ENCODE measurements at places on chromosomes 16 and 17.

- no peak for DNase-seq
Observed at GRCh38 chr17:44193326-44194084, 6.2 kb downstream of the ATXN7L3 start.

GRCh38 chr16:24944206-24944605 lies 71.0 kb downstream of the ARHGAP17 start:
- DNase-seq, result no peak

DNA sequence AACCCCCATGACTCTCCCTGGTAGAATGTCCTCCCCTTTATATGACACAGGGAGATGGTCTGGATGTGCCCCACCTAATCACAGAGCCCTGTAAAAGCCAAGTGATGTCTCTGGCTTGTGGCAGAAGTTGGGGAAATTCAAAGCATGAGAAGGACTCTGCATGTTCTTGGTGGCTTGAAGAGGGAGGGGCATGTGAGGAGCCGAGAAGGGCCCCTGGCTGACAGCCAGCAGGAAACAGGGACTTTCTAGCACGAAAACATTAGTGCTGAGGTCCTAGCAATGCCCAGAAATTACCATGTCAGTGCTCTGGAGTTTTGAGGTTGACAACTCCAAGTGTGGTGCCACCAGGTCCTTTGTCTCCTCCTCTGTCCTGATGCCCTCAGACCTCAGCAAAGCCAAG lies 75.9 kb downstream of the USP22 start:
- DNase-seq, result no peak

DNA sequence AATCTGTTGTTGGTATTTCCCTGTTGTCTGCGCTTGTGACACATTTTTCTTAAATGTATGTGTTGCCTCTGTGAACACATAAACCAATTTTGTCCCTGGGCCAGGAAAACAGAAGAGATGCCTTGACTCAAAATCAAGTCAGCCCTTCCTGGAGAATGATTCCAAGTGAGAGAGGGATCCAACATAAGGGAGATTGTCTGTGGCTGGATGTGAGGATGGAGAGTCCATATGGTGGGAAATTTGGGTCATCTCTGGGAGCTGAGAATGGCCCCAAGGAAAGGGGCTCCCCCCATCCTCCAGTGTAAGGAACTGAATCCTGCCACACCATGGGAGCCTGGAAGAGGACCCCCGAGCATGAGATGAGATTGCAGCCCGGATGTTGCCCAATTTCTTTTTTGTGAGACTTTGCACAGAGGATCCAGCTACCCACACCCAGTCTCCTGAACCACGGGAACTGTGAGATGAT lies 13.5 kb downstream of the CRYM start:
- no peak for DNase-seq

DNA sequence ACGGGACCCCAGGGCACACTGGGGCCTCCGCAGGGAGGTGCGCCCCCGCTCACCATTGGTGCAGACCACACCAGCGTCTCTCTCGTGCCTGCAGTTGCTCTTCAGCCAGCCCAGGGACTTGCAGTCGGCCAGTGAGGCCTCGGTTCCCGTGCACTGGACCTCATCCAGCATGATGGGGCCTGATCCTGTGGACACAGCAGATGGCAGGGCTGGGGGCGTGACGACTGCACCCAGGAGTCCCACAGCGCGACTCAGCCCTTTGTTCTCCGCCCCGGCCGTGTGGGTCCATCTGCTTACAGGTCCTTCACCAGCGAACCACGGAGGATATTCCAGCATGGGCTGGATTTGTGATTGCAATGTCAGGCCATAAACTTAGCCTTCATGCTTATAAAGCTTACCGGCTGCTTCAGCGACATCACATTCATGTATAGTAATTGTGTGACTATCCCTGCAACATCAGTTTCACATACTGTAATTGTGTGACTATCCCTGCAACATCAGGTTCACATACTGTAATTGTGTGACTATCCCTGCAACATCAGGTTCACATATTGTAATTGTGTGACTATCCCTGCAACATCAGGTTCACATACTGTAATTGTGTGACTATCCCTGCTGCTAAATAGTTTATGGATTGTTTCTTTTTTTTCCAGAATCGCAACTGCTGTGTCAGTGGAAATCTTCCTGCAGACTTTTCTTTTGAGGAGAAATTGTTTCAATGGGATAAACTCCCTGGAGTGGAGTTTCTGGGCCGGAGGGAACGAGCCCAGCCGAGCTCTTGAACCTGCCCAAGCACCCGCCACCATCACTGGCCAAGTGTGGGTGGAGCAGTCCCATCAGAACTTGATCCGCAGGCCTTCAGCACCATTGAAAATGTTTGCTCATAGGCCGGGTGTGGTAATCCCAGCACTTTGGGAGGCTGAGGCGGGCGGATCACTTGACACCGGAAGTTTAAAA lies 4.8 kb downstream of the LGALS3BP start:
- no peak for DNase-seq

DNA sequence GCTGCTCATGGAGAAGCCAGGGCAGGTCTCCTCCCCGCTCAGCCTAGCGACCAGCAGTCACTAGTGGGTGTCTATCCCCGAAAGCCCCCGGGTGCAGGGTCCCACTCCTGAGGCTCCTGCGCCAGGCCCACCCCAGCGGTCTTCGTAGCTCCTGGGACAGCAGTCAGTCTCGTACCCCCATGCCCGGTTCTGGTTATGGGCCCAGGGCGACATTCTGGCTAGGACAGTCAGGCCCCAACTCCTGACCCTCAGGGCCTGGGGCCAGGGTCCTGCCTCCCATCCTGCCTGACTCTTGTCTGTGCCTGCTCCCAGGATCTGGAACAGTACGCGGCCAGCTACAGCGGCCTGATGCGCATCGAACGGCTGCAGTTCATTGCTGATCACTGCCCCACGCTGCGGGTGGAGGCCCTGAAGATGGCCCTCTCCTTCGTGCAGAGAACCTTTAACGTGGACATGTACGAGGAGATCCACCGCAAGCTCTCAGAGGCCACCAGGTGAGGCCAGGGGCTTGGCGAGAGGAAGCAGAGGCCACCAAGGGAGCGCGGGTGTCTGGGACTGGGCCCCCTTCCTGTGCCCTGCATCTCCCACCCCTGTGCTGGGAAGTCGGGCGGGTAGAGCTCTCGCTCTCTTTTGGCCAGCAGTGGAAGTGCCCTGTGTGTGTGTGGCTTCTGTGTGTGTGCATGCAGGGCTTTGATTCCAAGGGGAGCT lies 2.0 kb downstream of the GPS1 start:
- no peak for DNase-seq

- no peak for DNase-seq
Observed at GRCh38 chr16:4334724-4335495, 16.2 kb downstream of the PAM16 start.

DNA sequence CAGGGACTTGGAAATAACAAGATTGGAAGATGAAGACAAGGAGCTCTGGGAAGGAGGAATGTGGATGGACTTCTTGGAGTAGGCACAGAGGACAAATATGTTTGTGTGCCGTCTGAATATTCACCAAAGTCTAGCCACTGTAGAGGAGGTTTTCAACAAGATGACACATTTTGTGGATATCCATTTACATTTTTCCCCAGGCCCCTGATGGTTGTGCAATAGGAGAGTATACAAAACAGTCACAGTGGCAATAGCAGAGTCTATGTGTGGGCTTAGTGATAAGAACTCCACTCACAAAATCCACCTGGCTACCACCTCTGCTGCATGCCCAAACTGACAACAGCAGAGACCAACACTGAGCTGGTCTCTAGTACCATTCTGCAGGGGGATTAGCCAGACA lies 32.6 kb upstream of the RPL38 start:
- DNase-seq, result no peak

GRCh38 chr17:49798182-49798581 lies 9.7 kb downstream of the KAT7 start:
- DNase-seq, result no peak

All from stimulated activated CD4-positive, alpha-beta T cell treated with anti-CD3 and anti-CD28 coated beads, Interleukin-4, amount 100 ng/mL, for 24 hours (primary cell).